CD4-positive, alpha-beta T cell treated with Interleukin-21 for 1 hour (primary cell): ENCODE measurements at places on chromosomes 6 and 20.

DNA sequence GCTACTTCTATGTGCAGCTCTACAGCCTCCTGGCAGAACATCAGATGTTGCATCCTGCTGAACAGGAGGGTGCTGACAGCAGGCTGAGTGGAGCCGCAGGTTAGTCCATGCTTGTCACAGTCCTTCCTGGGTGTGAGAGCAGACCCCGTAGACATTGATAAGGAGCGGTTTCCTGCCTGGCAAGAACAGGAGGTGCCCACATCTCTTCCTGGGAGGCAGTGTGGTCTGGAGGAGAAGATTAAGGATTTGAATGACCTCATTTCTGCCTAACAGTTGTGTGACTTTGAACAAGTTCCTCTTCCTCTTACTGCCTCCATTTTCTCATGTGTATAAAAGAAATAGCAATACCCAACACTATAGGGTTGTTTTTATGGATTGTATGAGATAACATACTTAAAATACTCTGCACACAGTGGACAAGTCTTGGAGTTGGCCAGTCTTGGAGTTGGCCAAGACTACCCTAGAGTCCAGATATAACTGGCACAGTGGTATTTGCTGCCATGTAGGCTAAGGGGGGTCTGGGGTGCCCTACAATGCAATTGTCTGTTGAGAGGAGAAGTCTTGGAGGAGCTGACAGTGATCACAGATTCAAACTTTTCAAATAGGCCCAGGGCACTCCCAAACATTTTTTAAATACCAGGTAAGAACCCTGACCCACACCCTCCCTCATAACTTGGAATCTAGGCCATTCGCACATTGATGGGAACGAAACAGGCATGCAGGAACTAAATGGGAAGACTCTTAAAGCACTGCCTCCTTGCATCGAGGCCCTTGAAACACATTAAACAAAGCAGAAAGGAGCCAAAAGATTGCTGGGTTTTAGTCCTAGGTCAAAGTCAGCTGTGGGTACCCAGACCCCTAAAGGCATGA, 32.6 kb upstream of the TBC1D7 start:
- no peak for DNase-seq

- DNase-seq, result no peak
Observed at GRCh38 chr6:747921-748320, 55.0 kb upstream of the EXOC2 start.

DNA sequence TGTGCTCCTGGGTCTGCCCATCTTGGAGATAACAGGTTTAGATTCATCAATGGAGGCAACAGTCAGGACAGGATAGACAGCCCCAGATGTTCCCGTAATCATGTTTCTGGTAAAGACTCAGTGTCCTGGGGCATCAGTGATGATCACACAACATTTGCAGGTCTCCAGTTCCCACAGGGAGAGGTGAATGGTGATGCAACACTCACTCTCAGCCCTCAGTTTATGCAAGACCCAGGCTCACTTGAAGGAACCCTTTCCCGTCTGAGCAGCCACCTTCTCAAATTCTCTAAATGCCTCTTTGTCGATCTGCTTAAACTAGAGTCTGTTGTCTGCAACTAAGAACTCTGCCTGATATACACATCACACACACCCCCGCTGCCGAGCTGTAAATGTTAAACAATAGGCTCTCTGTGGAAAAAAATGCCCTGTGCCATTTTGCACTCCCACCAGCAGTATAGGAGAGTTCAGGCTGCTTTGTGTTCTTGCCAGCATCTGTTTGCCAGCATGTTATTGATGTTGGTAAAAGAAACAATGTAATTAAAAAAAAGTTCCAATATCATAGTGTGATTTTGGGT, 30.1 kb upstream of the SCP2D1 start:
- DNase-seq, result no peak

DNA sequence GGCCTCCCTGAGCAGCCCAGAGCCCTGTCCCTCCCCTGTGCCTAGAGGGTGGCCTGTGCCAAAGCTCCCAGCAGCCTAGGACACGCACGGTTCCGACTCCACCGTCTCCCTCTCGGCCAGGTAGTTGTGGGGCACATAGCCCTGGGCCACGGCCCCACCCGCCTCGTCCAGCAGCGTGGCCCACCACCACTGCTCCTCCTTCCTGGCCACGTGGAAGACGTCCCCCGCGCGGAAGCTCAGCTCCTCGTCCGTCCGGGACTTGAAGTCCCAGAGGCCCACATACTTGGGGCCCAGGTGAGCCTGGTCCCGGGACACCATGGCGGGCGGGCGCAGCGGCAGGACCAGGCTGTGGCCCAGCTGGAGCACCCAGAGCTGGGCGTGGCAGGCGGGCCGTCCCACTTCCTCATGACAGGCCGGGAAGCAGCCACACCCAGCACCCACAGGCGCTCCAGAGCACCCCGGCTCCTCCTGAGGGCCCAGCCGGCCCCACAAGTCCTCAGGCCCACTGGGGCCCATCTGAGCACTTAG, at the start of gene PTK6:
PTK6 (minus strand) TSS at position 380 of the 528 bp plus-strand sequence; CDS start at position 318, 62 bp downstream.
- peak; percentile 24 for DNase-seq

- no peak for DNase-seq
Observed at GRCh38 chr6:101516578-101516977, 123.1 kb downstream of the GRIK2 start.

DNA sequence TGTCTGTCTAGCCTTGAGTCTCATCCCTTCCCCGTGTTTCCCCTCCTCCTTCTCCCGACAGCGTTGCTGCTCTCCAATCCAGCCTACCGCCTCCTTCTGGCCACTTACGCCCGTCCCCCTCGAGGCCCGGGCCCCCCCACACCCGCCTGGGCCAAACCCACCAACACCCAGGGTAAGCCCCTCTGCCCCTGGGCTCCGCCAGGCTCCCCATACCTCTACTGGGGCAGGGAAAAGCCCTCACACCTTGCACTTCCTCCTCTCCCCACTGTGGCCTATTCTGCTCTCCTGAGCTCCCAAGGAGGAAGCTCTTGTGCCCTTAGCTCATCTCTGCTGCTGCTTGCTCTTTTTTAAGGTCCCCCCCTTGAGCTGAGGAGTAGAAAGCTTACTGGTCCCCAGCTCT, 11.0 kb downstream of the DDR1 start:
- DNase-seq, result no peak

- DNase-seq, result no peak
Observed at GRCh38 chr20:41170386-41171105, 33.2 kb downstream of the PLCG1 start.

DNA sequence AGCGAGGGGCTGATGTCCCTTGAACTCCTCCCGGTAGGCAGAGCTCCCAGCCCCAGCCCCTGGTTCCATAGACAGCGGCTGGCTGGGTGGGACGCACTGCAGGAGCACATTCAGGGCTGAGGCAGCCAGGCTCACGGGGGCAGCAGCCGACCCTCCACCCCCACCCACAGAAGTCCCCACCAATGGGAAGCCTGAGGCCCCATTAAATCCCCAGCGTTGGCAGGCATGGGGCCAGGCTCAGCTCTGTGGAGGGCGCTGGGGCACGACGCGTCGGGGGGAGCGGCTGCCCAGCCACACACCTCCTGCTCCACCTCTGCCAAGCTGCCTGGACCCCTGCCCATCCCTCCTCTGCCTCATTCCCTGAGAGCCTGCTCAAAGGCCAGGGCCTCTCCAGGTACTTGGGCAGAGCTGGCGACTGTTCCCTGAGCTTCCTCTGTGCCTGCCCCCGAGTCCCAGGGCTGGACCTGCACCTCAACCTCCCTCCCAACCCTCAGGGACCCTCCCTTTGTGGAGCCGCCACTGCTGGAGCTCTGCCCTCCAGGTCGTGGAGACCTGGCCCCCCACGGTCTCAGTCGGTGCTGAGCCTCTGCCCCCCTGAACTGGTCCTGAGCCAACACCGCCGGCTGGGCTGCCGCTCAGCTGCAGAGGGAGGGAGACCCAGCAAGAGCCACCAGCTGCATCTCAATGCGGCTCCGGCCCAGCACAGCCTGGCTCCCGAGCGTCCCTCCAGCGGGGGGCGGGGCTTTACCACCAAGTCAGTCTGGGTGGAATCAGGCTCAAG, 9.1 kb downstream of the CHRNA4 start:
- no peak for DNase-seq

- DNase-seq, result peak; percentile 71
Observed at GRCh38 chr6:24949020-24949569, 13.3 kb upstream of the RIPOR2 start.

DNA sequence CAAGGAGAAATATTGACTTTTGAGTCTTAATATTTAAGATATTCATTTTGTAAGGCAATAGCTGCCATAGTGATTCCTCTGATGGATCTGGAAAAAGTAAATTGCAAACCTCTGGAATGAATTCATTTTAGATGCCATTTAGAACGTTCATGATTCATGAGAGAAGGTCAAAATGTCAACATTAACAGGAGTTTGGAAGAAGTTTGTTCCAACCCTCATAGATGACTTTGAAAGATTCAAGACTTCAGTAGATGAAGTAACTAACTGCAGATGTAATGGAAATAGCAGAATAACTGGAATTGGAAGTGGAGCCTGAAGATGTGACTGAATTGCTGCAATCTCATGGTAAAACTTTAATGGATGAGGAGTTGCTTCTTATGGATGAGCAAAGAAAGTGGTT, 100.9 kb upstream of the CCN2 start:
- no peak for DNase-seq

GRCh38 chr6:32483968-32484613, 44.4 kb downstream of the HLA-DRA start:
- DNase-seq, result no peak

DNA sequence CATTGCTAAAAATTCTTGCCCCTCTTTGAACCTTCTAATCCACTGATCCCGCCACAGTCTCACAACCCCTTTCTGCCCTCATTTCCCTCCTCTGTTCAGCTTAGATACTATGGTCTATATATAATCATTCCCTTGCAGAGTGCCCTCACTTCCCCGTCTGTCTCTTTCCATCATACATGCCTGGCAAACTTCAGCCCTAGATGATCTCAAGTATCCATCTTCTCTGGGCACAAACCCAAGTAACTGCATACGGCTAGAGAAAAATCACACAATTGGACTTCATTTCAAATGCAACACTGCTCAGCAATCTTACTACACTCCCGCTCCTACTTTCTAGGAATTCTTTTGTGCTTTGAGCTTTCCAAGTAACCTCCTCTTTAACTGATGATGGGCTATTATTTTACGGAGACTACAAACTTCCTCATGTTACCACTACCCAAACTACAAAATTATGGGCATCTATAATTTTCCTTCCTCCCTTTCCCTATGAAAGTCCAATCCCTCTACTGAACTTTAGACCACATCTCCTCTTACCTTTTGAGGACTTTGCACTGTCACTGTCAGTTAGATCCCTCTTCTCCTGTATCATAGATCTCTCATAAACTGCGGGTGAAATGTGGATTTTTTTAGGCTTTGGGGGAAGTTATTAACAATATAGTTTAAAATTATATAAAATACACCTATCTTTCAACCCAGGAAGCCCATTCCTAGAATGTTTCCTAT, 135.6 kb downstream of the BTBD9 start:
- DNase-seq, result no peak

GRCh38 chr20:21090111-21090618, 16.0 kb downstream of the LINC00237 start:
- DNase-seq, result no peak

- no peak for DNase-seq
Observed at GRCh38 chr6:150430815-150431214, 62.0 kb downstream of the IYD start.

DNA sequence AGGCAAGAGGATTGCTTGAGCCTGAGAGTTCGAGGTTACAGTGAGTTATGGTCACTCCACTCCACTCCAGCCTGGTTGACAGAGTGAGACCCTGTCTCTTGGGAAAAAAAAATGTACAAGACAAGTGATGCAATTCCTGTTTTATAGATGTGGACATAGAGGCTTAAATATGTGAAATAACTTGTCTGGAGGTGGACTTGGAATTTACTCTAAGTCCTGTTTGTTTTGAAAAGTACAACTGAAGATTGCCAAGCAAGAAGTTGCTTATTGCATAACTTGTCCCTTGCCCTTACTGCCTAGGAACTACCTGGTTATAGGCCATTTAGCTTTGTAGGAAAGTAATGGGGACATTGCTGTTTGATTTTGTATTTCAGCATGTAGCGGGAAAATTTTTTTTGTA, 26.0 kb upstream of the ADIG start:
- DNase-seq, result no peak

DNA sequence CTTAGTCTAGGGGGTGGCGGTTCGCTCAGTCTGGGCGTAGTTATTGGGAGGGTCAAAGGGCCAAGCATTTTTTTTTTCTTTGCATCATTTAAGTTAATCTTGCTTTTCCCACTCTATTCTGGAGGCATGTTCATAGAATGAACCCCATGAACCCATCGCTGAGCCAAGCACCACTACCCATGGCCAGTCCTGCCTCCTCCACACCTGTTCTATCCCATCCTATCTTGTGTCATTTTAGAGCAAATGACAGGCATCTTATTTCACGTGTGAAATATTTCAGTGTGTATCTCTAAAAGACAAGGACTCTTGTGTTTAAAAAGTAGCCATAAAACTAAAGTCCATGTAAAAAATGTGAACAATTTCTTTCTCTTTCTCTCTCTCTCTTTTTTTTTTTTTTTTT, 13.9 kb downstream of the SRC start:
- DNase-seq, result no peak

DNA sequence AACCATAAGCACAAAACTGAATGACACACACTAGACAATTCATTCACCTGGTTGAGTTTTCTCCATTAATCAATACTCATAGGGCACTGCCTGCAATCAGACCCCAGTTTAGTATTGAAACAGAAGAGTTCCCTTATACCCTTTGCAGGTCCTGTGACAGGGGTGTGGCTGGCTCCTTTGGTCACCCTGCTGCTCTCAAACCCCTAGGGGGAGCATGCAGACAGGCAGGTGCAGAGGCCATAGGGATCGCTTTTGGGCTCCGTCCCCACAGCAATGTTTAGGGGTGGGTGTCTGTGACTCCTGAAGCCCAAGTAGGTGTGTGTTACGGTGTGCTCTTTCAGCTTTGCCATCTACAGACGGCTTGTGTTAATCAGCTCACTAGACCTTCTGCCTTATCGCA, 210.4 kb downstream of the CENPW start:
- no peak for DNase-seq

GRCh38 chr6:16633465-16633864, 127.8 kb downstream of the ATXN1 start:
- no peak for DNase-seq

DNA sequence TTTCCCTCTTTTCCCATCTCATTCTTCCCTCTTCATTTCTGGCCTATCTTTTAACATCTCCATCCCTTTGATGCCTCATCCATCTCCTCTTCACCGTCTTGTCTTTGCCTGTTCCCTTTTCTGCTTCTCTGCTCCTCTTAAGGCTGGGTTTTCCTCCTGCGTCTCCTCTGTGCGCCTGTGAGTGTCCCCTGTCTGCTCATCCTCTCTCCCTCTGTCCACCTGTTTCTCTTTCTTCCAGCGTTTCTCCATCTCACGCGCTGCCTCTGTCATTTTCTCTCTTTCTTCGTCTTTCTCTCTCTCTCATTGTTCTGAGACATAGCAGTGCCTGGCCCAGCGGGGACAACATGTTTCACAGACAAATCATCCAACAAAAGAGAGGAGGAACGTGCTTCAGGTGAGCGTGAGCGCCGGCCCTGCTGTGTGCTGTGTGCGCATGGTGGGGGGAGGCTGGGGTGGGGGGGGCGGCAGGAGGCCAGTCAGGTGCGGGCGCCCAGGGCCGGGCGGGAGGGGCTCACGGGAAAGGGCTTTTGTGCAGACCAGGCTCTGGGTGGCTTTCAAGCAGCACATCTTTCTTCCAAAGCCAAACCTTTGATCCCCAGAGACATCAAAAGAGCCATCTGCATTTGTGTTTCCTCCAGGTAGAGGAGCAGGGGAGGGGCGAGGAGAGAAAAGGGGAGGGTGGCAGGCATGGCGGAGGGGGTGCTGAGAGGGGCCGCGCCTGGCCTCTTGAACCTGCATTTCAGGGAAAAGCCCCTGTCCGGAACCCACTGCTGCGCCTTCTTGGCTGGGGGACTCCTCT, 121.3 kb downstream of the VEGFA start:
- no peak for DNase-seq

- no peak for DNase-seq
Observed at GRCh38 chr6:111291336-111292259, 191.4 kb downstream of the REV3L start.

- DNase-seq, result peak; percentile 64
Observed at GRCh38 chr6:14876778-14877613, 368.9 kb upstream of the JARID2 start.
